Right forelimb (tissue), 1 donor: ENCODE measurements at places on chromosomes 16 and 17.

DNA sequence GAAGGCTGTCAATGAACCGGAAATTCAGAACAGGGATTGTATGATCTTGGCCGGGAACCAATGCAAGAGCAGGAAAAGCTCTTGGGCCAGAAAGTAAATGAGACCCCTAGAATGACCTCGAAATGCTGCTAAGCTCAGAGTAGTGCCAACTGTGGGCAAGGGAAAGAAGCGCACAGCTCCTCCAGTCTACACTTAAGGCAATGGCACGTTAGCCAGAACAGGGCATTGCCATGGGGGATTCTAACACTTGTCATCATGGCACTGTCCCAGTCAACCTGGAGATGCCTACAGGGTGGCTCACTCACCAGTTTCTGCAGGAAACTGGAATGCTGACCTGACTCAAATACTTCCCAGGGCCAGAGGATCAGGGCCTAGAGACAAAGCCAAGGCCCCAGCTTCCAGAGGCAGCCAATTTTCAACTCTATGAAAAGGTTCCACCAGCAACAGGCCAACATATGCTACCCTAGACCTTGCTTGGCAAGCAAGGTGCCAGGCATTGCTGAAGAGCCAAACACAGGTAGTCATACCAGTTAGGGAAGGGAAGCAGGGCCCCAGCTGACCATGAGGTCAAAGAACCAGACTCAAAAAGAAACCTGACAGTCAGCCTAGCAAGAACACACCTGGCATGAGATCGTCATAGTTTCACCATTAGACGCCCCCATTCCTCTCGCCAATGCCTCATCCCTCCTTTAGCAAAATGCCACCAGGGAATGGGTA lies 34.9 kb downstream of the ARHGAP17 start:
- no peak for DNase-seq

DNA sequence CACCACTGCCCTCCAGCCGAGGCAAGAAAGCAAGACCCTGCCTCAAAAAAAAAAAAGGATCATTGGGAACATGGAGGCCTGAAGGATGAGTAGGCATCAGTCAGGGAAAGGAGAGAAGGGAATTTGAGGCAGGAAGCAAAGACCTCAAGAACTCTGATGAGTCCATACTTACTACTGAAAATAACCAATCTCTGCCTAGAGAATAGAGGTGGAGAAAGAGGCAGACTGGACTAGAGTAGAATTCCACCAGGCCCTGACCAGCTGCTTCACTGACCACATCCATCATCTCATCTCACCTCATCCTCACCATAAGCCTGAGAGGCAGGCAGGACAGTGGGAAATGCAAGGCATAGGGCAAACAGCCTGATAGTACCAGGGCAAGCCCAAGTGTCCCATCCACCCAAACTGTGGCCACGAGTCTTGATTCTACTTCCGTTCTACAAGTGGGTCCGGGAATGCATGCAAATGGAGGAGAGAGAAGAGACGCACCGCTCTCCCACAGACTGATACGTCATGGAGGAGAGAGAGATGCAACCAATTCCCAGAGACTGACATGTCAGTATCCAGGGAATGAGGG lies 17.1 kb downstream of the ANKRD11 start:
- no peak for DNase-seq

- DNase-seq, result no peak
Observed at GRCh38 chr16:55225972-55226542, 97.9 kb upstream of the IRX6 start.

GRCh38 chr17:80961541-80962330 lies 29.9 kb upstream of the CHMP6 start:
- DNase-seq, result no peak

GRCh38 chr16:56961851-56962281 lies at the start of gene CETP:
Gene CETP, plus strand, starts transcription at chr16:56961950. Its CDS starts 30 bp downstream, at chr16:56961980.
- DNase-seq, result no peak

- DNase-seq, result no peak
Observed at GRCh38 chr16:65697521-65697920, 575.7 kb upstream of the CDH11 start.

- no peak for DNase-seq
Observed at GRCh38 chr16:23917621-23918020, 81.8 kb downstream of the PRKCB start.

GRCh38 chr17:57747221-57748017 lies 2.3 kb upstream of the CCDC182 start:
- peak; percentile 45 for DNase-seq

DNA sequence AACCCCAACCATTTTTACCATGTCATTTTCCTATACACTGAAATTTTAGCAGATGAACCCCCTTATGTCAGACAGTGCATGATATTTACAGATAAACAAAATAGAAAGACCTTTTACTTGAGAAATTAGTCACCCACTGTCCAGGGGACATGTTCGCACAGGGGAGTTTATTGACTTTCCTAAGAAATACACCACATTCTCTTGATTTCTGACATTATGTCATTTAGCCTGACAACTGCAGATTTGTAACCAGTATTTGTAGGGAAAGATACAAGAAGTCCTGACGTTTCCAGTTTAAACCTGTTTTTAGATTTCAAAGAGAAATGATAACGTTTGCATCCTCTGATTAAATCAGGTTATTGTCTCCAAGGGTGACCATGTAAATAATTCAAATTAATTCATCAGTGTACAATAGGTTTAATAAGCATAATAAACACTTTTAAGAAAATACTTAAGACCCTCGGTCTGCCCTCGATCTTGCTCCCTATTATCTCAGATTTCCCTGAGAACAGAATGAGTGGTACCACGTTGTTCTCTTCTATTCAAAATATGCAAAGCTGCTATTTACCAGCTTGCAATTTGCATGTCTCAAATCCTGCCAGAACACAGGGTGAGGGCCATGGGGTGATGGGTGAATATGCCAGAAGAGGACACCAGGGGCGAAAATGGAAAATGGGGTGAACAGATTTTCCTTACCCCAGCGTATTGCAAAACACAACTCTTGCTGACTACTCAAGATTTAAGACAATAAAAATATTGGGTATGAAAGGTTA lies 2.1 kb upstream of the LYRM9 start:
- no peak for DNase-seq
